ENCODE measurements at places on chromosomes 16 and 17.

DNA sequence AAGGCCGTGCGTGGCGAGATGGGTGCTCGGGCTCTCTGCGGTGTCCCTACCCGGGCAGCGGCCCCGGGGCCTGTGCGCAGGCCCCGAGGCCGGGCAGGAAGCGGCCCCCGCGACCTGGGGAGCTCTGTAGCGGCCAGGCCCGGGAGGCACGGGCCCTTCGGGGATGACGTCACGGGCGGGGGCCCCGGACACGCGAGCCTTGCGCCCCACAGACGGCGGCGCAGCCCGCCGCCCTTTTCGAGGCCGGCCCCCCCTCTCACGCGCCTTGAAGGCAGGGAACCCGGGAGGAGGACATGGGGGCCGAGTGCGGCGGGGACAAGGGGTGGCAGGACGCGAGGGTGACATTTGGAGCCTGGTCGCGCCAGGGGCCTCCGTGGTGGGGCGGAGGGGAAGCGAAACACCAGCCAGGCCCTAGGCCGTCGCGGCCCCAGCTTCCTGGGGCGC is 1.1 kb downstream of the RAI1 start:
- peak; percentile 84 for DNase-seq

GRCh38 chr16:87809150-87809902 is 43.5 kb upstream of the KLHDC4 start:
- DNase-seq, result peak; percentile 80

- peak; percentile 92 for DNase-seq
Observed at GRCh38 chr16:58494981-58495520, 4.9 kb upstream of the NDRG4 start.

GRCh38 chr17:82236142-82236971 is 7.5 kb downstream of the SLC16A3 start:
- DNase-seq, result peak; percentile 77

DNA sequence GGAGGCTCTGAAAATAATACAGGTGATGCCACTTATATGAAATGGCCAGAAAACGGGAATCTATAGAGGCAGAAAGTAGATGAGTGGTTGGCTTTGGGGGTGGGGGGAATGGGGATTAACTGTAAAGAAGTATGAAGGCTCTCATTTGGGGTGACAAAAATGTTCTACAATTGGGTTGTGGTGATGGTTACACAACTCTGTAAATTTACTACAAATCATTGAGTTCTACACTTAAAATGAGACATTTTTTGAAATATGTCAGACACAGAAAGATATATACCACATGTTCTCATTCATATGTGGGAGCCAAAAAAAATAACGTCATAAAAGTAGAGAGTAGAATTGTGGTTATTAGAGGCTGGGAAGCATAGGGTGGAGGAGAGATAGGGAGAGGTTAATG is 25.7 kb downstream of the ARHGAP17 start:
- DNase-seq, result no peak

- no peak for DNase-seq
Observed at GRCh38 chr17:77487211-77487629, 346.5 kb downstream of the SEC14L1 start.

DNA sequence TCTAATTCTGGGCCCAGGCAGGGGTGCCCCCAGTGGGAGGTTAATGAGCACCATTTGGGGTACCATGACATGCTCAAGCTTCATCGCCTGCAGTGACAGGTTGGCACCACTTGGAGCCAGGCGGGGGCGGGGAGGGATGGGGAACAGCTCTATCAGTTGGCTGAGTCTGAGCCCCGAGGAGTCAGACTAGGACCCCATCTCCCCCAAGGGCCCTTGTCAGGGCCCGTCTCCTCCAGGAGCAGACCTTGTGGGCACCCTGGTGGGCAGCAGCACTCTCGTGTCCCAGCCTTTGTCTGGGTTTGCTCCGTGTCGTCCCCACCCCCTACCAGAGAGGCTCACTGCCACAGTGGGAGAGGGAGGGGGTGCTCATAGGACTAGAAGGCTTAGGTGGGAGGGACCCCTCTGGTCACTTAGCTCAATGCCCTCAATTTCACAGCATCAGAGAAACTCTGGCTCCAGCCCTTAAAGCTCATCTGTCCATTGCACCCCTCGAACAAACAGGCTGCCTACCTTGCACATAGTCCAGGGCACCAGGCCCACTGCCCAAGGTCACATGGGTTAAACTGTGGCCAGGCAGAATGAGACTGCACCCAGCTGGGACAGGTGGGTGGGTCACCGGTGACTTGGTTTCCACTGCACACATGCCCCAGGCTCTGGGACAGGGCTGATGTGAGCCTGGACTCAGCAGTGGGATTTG is 4.1 kb downstream of the PPP1R9B start:
- no peak for DNase-seq

- DNase-seq, result no peak
Observed at GRCh38 chr17:73400915-73401545, 89.2 kb upstream of the CDC42EP4 start.
